Natural killer cell (primary cell): ENCODE measurements at places on chromosomes 5 and 9. TPM values are rescaled to one million over a fixed set of nuclear protein-coding genes. Genes with fewer than 3 reads are reported as not detected.

TRPM6 gene
- not detected for total RNA-seq

SLC35A4 gene
- total RNA-seq = 63.1 TPM

PLEKHG4B gene
- not detected for total RNA-seq

CSF1R gene
- 39.0 TPM for total RNA-seq

GRCh38 chr5:176473335-176474006, 25.3 kb downstream of the FAF2 start:
- no peak for DNase-seq

- no peak for DNase-seq
These were observed 1.5 kb upstream of the C5orf24 start for GRCh38 chr5:134844252-134844651.
